ENCODE measurements at places on chromosomes 2 and 18.

GRCh38 chr18:46069524-46069923 lies 2.5 kb downstream of the PSTPIP2 start:
- DNase-seq: no peak

DNA sequence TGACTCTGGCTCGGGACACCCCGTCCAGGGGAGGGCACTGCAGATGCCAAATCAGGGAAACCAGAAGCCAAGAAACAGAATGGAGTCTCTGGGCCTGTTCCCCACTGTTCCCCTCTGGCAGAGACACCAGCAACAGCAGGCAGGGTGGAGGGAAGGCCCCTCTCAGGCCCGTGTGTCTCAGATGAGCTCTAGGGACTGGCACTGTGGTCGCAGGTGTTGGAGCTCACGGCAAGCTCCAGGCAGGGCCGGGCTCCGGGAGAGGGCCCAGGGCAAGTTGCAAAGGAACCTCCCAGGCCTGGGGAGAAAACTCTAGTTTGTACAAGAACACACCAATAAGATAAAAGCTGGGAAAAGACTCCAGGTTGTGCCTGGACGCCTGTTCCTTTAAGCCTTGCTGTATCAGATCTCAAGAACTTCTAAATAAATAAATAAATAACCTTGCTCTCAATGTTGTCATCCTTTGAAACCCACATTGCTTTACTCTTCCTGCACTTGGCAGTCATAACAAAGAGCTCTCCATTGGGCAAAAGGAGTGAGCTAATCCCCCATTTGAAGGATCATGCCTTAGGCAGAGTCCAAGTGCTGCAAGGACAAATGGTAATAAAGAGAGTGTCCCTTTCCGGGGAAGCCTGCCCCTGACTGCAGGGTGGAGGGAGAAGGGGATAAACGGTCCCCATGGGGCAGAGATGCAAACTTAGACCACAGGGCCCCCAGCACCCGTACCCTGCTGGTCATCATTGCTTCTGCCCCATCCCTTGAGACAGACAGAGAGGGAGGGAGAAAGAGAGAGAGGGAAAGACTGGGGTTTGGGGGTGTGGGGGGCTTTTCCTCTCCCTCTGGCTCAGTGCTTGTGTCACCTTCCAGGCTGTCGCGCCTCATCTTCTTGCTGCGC lies 33.3 kb downstream of the CNGA3 start:
- DNase-seq: no peak

DNA sequence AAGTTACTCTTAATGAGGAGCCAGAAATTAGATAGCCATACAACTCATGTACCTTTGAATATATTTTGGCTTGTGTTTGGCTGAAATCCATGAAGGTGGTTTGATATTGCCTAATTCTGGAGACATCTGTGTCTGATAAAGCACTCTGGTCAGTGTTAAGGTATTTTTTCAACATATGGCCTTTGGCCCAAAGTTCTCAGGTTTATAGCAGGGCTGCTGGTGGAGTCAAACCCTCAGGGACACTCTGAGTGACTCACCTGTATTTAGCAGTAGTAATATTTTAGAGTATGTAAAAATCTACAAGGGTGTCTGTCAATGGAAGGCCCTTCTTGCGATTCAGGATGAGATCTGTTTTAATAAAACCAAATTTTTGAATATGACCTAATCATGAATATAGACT lies 666.5 kb downstream of the SLC4A3 start:
- DNase-seq: no peak

GRCh38 chr2:68309426-68309825 lies 10.3 kb downstream of the CNRIP1 start:
- no peak for DNase-seq

- no peak for DNase-seq
These were observed 201.1 kb downstream of the TNS1 start for GRCh38 chr2:217801711-217802110.

DNA sequence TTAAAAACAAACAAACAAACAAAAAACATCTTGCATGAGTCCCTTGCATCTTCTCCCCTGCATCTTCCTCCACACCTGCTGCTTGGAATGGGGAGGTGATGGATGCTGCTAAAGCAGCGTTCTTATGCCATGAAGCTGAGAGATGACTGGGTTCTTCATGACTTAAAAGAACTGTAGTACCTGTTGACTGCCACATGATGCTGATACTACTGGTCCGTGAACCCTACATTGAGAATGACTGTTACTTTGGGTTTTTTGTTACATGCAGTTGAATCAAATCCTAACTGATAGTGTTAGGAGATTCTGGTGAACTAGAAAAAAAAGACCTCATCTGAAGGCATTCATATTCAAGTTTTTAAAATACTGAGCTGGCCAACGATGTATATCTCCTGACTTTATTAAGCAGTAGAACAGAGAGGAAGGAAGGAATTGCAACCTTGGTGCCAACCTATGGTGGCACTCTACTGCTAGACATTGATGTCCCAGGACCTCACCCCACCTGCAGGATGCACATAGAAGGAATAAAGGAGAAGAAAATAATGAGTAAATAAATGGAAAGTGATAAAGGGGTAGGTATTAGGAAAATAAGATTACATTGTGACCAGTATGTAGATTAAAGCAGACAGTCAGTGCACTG lies 63.2 kb upstream of the SPAG16 start:
- no peak for DNase-seq

GRCh38 chr2:7075834-7076233 lies 158.6 kb downstream of the RNF144A start:
- DNase-seq: no peak

Measured in NCI-H524 (cell line).